ENCODE measurements at places on chromosomes 6 and 20. TPM values are rescaled to one million over a fixed set of nuclear protein-coding genes. Genes with fewer than 3 reads are reported as not detected.

ADISSP gene
- total RNA-seq, result 21.2 TPM

- H3K36me3 ChIP-seq, result no peaks in the 10 kb centered on the region
- DNase-seq, result no peak
- H3K4me3 ChIP-seq, result no peak overlapping the region
- no peaks in the 10 kb centered on the region for H3K27me3 ChIP-seq
- no peaks in the 10 kb centered on the region for H3K4me1 ChIP-seq
These were observed 24.4 kb upstream of the FAM184A start for GRCh38 chr6:119102901-119103300.

GRCh38 chr20:2815242-2815900 lies 584 bp downstream of the C20orf141 start:
- no peak overlapping the region for H3K4me3 ChIP-seq
- H3K36me3 ChIP-seq, result no peaks in the 10 kb centered on the region
- peaks cover 13% of the 10 kb centered on the region for H3K27me3 ChIP-seq

GRCh38 chr6:29796026-29796425 lies 31.6 kb upstream of the HLA-G start:
- H3K27me3 ChIP-seq, result peaks cover 36% of the 10 kb centered on the region
- no peak overlapping the region for H3K4me3 ChIP-seq
- DNase-seq, result no peak
- peaks cover 5% of the 10 kb centered on the region for H3K4me1 ChIP-seq

FERMT1 gene
- 0.58 TPM for total RNA-seq

GRCh38 chr20:10007747-10008146 lies 27.0 kb upstream of the ANKEF1 start:
- no peak overlapping the region for H3K4me3 ChIP-seq
- DNase-seq, result no peak
- no peaks in the 10 kb centered on the region for H3K27me3 ChIP-seq

ZKSCAN3 gene
- total RNA-seq, result 8.2 TPM

GSTA3 gene
- not detected for total RNA-seq

DNA sequence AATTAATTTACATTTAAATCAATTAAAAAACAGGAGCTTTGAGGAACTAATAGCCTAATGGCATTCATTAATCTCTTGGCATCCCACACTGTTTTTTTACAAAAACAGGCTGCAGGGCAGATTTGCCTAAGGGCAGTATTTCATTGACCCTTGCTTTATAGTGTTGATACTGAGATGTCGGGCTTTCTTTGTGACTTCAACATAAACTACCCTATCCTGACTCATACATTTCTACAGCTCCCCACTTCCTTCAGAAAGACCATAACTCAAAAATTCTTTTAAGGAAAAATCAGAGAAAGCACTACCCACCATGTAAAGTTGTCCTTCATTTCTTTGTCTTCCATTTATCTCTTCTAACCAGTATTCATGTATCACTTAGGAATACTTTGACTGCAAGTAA lies 92.2 kb upstream of the NT5E start:
- DNase-seq, result no peak
- H3K27me3 ChIP-seq, result no peaks in the 10 kb centered on the region
- H3K4me3 ChIP-seq, result no peak overlapping the region
- no peaks in the 10 kb centered on the region for H3K36me3 ChIP-seq

DNA sequence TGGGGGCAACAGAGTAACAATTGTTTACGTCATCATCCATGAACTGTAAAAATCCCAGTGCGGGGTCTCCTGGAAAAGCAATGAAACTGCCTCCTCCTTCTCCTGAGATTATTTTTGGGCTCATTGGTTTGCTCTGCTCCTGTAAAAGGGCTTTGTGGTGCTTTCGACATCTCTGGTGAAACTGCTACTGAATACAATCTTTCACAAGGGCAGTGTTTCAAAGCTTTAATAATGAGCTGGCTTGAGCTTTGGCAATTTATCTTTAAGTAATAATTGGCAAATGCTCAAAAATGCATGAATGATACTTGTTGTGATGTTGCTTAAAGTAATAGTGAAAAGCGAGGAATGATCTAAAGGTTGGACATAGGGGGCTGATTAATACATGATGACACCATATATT lies 43.5 kb upstream of the ENPP1 start:
- DNase-seq, result no peak
- H3K36me3 ChIP-seq, result no peaks in the 10 kb centered on the region
- peaks cover 6% of the 10 kb centered on the region for H3K4me1 ChIP-seq

GRCh38 chr20:43975096-43975768 lies 60.6 kb downstream of the TOX2 start:
- no peak overlapping the region for H3K27ac ChIP-seq
- H3K27me3 ChIP-seq, result no peaks in the 10 kb centered on the region
- H3K4me1 ChIP-seq, result no peaks in the 10 kb centered on the region
- H3K4me3 ChIP-seq, result no peak overlapping the region
- H3K36me3 ChIP-seq, result no peaks in the 10 kb centered on the region

- no peak overlapping the region for H3K27ac ChIP-seq
- no peak overlapping the region for H3K4me3 ChIP-seq
- H3K4me1 ChIP-seq, result no peaks in the 10 kb centered on the region
- no peaks in the 10 kb centered on the region for H3K36me3 ChIP-seq
These were observed 32.3 kb upstream of the LY86 start for GRCh38 chr6:6556161-6556737.

DNA sequence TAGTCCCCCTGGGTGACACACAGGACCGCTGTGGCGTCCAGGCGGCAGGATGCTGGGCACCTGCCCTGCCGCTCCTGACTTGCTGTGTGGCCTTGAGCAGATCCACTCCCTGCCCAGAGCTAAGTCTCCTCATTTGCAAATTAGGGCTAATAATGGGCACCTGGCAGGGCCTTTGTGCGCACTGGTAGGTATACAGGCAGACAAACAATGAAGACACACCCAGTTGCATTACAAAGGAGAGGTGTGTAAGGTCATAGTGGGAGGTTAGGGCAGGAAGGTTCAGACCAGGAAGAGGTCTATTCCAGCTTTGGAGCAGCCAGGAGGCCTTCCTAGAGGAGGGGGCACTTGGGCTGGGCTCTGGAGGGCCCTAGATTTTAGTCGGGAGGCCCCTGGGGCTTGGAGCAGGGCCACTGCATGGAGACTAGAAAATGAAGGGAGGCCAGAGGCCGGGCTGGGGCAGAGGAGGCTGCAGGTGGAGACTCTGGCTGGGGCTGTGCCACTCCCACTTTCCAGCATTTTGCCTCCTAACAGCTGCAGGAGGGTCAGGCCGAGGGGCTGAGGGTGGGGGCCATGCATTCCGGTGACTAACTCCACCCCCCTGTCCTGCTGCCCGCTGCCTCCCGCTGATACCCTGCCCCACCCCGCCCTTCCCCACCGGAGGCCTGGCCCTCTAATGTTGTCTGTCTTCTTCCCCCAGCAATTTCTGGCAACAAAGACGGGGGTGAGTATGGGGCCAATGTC lies 28.5 kb downstream of the MYH7B start:
- peak; percentile 25 for DNase-seq
- peaks cover 53% of the 10 kb centered on the region for H3K4me1 ChIP-seq
- peaks cover 11% of the 10 kb centered on the region for H3K27me3 ChIP-seq

CPXM1 gene
- 41.5 TPM for total RNA-seq

- no peak for DNase-seq
- H3K27me3 ChIP-seq, result peaks cover 5% of the 10 kb centered on the region
- no peak overlapping the region for H3K4me3 ChIP-seq
These were observed 5.9 kb downstream of the CALHM6 start for GRCh38 chr6:116467096-116467495.

EYA2 gene
- total RNA-seq, result 1.5 TPM

GRCh38 chr6:105795913-105796517 lies 290.1 kb upstream of the PRDM1 start:
- no peak overlapping the region for H3K27ac ChIP-seq
- H3K4me1 ChIP-seq, result peaks cover 4% of the 10 kb centered on the region
- no peak overlapping the region for H3K4me3 ChIP-seq
- no peaks in the 10 kb centered on the region for H3K36me3 ChIP-seq

C6orf52 gene
- 2.7 TPM for total RNA-seq

DNA sequence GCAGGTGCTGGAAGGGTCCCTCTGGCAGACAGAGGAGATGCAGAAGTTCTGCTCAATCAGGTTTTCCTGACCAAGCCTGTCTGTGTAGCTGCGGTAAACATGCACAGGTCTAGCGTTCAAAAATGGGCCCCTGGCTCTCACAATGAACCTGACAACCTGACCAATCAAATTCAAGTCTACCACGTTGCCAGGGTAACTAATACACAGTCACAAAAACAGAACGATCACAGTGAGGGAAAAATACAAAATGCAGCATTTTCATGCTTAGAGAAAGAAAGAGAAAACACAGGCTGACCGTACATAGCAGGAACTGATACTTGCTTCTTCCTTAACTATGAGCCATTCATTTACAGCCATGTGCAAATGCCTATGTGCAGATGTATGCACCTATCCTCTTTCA lies 353.1 kb upstream of the TSHZ2 start:
- DNase-seq, result peak; percentile 32
- no peaks in the 10 kb centered on the region for H3K36me3 ChIP-seq
- H3K27me3 ChIP-seq, result no peaks in the 10 kb centered on the region
- H3K27ac ChIP-seq, result no peak overlapping the region
- no peak overlapping the region for H3K4me3 ChIP-seq
- H3K4me1 ChIP-seq, result no peaks in the 10 kb centered on the region

DOK5 gene
- 15.9 TPM for total RNA-seq

HAO1 gene
- total RNA-seq, result not detected

EMILIN3 gene
- total RNA-seq, result 46.1 TPM

DNA sequence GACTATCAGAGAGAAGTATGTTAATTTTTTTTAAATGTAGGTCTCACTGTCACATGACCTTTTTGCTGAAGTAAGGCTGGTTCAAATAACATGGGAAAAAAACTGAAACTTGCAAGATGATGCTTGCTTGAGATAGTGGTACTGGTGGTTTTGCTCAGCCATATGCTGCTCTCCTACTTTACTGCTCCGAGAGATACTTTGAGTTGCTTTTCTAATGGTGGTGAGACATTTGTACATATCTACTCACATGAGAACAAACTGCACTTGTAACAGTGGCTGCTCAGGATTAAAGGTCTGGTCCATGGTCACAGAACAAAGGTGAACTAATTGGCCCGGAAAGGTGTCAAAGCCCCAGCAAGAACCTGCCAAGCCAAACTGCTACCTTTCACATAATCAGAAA lies 106.2 kb upstream of the BEND3 start:
- no peak overlapping the region for H3K27ac ChIP-seq
- H3K36me3 ChIP-seq, result no peaks in the 10 kb centered on the region
- H3K27me3 ChIP-seq, result no peaks in the 10 kb centered on the region
- DNase-seq, result no peak

PNLDC1 gene
- total RNA-seq, result 0.22 TPM

GRCh38 chr6:51553246-51554015 lies 534.0 kb downstream of the PKHD1 start:
- H3K36me3 ChIP-seq, result no peaks in the 10 kb centered on the region
- H3K27ac ChIP-seq, result no peak overlapping the region
- no peaks in the 10 kb centered on the region for H3K4me1 ChIP-seq
- H3K4me3 ChIP-seq, result no peak overlapping the region
- no peaks in the 10 kb centered on the region for H3K27me3 ChIP-seq

DNA sequence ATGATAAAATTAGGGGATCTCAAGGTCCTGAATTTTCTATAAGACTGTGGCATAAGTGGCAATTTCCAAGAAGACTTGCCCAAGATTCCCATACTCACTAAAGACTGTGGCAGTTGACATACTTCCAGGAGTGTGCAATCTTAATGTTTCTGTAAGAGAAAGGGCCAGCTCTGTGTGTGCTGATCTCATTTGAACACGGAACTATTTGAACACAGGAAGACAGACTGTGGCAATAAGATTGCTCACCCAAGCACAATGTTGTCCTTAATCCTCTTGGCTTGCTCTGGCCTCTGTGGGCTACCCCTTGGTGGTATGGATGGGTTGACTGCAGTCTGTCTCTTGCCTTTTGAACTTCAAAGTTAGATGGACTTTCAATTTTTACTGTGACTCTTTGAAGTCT lies 151.4 kb downstream of the PHF3 start:
- H3K36me3 ChIP-seq, result no peaks in the 10 kb centered on the region
- H3K27ac ChIP-seq, result no peak overlapping the region
- no peaks in the 10 kb centered on the region for H3K27me3 ChIP-seq
- H3K4me3 ChIP-seq, result no peak overlapping the region
- H3K4me1 ChIP-seq, result no peaks in the 10 kb centered on the region

- H3K36me3 ChIP-seq, result no peaks in the 10 kb centered on the region
- DNase-seq, result no peak
- peaks cover 3% of the 10 kb centered on the region for H3K4me1 ChIP-seq
- H3K4me3 ChIP-seq, result no peak overlapping the region
- no peak overlapping the region for H3K27ac ChIP-seq
These were observed 66.1 kb upstream of the MLN start for GRCh38 chr6:33869826-33870423.

GRCh38 chr6:134740473-134741199 lies 209.3 kb downstream of the ALDH8A1 start:
- no peak for DNase-seq
- no peak overlapping the region for H3K27ac ChIP-seq
- H3K27me3 ChIP-seq, result no peaks in the 10 kb centered on the region

DNA sequence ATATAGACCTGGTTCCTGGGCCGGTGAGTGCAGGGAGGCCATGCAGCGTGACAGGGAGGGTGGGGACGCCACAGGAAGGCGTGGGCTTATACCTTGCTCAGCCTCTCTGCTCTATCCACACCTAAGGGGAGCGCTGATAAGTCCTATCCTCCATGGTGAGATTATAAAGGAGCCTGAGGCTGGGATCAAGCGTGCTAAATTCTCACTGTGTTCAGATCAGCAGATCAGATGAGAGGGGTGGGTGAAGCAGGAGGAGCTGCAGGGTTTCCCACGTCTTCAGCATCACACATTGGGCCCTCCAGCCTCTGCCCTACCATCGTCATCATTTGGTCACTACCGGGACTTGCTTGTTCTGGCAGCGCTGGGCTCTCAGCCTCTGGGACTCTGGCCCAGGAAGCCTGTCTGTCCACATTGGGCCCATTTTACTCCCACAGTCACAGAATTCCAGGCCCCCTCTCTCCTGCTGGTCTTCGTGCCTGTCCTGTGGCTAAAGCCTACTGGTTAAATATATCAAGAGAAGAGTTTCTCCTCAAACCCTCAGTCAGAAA lies 29.1 kb upstream of the PDE10A start:
- no peaks in the 10 kb centered on the region for H3K27me3 ChIP-seq
- no peaks in the 10 kb centered on the region for H3K36me3 ChIP-seq
- no peak for DNase-seq
- H3K4me3 ChIP-seq, result no peak overlapping the region
- no peaks in the 10 kb centered on the region for H3K4me1 ChIP-seq

DNA sequence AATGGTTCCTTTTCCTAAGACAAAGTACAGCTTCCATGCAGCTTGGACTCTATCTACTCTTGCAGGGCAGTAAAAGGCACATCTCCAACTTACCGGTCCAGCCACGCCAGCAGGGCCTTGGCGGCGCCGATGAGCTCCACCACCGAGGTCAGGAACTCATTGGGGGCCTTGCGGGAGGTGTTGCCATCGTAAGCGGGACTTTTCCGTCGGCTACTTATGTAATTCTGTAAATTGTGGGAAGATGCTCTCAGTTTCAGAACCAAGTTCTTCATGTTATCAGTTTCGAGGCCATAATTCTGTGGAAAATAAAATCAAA lies 68.5 kb downstream of the CNKSR3 start:
- H3K27me3 ChIP-seq, result no peaks in the 10 kb centered on the region
- peaks cover 30% of the 10 kb centered on the region for H3K36me3 ChIP-seq
- peaks cover 4% of the 10 kb centered on the region for H3K4me1 ChIP-seq
- H3K27ac ChIP-seq, result no peak overlapping the region
- no peak overlapping the region for H3K4me3 ChIP-seq
- no peak for DNase-seq

- no peak for DNase-seq
- H3K4me1 ChIP-seq, result peaks cover 34% of the 10 kb centered on the region
- H3K36me3 ChIP-seq, result peaks cover 17% of the 10 kb centered on the region
- peaks cover 9% of the 10 kb centered on the region for H3K27me3 ChIP-seq
These were observed 82.3 kb downstream of the PTPN1 start for GRCh38 chr20:50592282-50593004.

Measured in muscle of leg (tissue), 16 donors.